ENCODE measurements at places on chromosomes 16 and 17. TPM values are rescaled to one million over a fixed set of nuclear protein-coding genes. Genes with fewer than 3 reads are reported as not detected.

The CORO7 gene
- total RNA-seq = 6.3 TPM

The PDP2 gene
- total RNA-seq = 12.5 TPM

The GLTPD2 gene
- total RNA-seq = not detected

The NPIPB4 gene
- 11.1 TPM for total RNA-seq

The LIMD2 gene
- 4.5 TPM for total RNA-seq

The IRF8 gene
- total RNA-seq = not detected

DNA sequence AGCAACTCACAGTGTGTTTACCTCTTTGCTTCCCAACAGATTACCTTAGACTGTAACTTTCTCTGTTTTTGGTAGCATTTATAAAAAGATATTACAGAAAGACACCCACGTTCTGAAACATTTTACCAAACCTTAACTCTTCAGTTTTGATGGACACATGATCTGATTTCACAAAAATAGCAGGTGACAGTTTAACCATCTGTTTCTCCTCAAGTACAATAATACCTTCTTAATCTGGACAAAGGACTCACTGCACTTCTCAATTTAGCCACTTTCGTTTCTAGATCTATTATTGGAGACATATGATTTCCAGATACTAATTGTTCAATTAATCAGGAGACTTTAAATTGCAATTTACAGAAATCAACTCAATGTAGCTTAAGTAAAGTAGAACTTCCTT is 703.8 kb upstream of the KIF2B start:
- no peak for DNase-seq

DNA sequence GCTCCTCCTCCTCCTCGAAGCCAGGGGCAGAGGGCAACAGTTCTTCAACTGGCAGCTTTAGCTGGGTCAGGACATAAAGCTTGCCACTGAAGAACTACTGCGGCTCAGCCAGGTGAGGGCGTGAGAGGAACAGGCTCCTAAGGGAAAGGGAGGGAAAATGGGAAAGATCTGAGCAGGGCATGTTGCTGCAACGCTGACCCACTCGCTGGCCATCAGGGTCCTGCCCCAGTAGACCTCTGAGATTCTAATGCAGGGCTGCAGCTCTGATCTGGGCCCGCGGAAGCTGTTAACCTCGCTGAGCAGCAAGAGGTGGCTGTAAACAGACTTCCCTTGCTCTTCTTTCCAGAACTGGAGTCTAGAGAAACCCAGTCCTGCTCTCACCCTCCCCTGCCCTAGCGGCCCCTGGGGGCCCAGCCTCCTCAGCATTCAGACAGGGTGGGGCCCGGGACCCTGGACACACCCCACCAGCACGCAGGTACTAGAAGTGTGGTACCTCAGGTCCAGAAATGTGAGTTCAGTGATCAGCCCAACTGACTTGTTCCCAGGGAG is 3.8 kb upstream of the TLCD2 start:
- DNase-seq = peak; percentile 32

All from IMR-90 (cell line).